Stimulated activated CD4-positive, alpha-beta T cell treated with anti-CD3 and anti-CD28 coated beads, Interleukin-2, amount 100 ng/mL, for 4 hours (primary cell): ENCODE measurements at places on chromosomes 11 and 22.

GRCh38 chr11:86678823-86679222 lies 6.4 kb upstream of the ME3 start:
- no peak for DNase-seq

- DNase-seq, result peak; percentile 28
These were observed 11.0 kb upstream of the MS4A6A start for GRCh38 chr11:60193687-60194433.

- no peak for DNase-seq
These were observed 194.6 kb upstream of the CCDC90B start for GRCh38 chr11:83480811-83481210.

- DNase-seq, result no peak
These were observed 51.7 kb downstream of the NAT10 start for GRCh38 chr11:34157163-34157562.

- DNase-seq, result no peak
These were observed 3.5 kb downstream of the IGF2 start for GRCh38 chr11:2135648-2136201.

DNA sequence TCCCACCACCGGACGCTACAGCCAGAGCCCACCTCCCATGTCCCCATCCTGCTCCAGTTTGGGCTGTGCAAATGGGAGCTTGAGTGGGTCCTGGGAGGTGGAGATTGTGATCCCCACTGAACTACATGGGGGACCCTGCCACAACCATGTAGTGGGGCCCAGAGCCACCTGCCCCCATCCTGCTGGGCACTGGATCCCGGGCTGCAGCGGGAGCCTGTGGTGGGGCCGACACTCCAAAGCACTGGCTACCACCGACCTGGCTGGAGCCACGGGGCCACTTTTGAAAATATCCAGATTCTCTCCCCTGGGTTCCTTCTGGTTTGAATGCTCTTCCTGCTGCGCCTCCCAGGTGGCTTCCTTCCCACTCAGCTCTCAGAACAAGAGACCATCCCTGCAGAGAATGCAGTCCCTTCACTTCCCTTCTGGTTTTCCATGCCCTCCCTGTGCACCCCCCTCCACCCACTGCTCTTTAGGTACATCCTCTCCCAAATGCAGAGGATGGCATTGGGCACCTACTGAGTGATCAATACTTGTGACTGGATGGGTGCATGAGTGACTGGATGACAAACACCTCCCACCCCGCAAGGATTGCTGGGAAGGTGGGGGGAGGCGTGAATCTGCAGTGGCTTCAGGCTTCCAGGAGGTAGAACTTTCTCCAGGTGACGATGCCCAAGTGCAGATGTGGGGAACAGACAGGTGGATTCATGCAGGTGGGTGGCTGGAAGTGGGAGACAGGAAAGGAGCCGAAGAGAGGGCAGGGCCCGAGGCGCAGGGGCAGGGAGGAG lies 846 bp upstream of the UNC93B1 start:
- DNase-seq, result no peak

DNA sequence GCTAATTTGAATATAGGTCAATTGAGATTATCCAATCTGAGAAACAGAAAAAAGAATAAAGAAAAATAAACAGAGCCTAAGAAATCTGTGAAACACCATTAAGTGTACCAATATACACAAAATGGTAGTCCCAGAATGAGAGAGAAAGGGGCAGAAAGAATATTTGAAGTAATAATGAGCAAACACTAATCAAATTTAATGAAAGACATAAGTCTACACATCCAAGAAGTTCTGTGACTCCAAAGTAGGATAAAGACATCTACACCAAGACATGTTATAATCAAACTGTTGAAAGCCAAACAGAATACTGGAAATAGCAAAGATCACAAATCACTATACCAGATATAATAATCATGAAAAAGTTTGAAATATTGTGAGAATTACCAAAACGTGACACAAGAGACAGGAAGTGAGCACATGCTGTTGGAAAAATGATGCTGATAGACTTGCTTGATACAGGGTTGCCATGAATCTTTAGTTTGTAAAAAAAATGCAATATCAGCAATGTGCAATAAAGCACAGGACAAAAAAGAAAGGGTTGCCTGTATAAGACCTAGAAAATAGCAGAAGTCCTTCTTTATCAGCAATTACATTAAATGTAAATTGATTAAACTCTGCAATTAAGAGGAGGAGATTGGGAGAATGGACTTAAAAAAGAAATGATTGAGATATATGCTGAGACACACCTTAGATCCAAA lies 75.8 kb downstream of the RNF169 start:
- no peak for DNase-seq

DNA sequence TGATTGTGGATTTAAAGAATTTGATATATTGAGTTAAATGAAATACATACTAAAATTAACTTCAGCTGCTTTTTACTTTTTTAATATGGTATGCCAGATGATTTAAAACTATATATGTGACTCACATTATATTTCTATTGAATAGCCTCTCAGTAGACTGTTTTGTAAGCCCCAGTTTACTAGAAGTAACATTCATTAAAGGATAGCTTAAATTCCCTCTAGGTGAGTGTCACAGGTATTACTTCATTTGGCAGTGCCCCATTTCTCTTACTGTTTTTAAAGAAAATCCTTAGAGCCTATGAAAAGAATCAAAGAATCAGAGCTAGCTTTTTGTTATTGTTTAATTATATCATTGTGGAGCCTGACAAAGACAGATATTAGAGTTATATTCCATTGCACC lies 48.6 kb downstream of the ZC3H12C start:
- DNase-seq, result no peak

GRCh38 chr22:47074105-47074504 lies 311.7 kb downstream of the TBC1D22A start:
- DNase-seq, result no peak

GRCh38 chr11:36008584-36008983 lies 64.7 kb downstream of the LDLRAD3 start:
- no peak for DNase-seq

- DNase-seq, result no peak
These were observed 59.5 kb downstream of the TRIM29 start for GRCh38 chr11:120078397-120078796.

DNA sequence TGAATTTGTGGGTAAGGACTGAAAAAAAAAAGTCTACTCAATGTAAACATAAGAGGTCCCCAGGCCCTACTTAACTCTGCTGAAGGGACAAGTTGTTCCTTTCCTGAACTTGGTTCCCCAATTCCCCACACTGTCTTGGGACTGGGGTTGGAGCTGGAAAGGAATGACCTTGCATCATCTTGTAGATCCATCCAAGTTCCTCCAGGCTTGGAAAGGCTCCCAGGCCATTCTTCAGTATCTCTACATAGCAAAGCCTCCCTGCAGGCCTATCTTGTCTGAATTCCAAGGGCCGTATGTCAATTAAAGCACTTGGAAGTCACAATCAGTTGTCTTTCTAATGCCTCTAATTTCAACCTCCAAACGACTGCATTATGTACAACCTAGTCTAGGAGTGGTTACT lies 361.2 kb downstream of the TMEM135 start:
- no peak for DNase-seq

GRCh38 chr11:29293825-29294224 lies 723.0 kb downstream of the KCNA4 start:
- no peak for DNase-seq

DNA sequence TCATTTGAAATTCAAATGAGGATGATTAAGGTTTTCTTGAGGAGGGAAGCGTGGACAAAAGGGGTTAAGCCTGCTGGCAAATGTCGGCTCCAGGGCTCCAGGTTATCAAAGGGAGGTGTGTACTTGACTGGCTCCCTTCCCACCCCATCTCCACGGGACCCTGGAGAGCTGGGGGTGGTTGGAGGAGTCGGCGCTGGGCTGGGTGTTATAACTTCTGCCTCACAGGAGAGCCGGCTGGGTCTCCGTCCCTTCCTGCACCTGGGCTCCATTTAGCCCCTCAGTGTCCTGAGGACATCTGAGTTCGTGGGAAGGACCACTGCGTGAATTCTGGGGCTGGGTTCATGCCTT lies 15.6 kb downstream of the POU2F3 start:
- no peak for DNase-seq
